ENCODE measurements at places on chromosomes 12 and 14. TPM values are rescaled to one million over a fixed set of nuclear protein-coding genes. Genes with fewer than 3 reads are reported as not detected.

DNA sequence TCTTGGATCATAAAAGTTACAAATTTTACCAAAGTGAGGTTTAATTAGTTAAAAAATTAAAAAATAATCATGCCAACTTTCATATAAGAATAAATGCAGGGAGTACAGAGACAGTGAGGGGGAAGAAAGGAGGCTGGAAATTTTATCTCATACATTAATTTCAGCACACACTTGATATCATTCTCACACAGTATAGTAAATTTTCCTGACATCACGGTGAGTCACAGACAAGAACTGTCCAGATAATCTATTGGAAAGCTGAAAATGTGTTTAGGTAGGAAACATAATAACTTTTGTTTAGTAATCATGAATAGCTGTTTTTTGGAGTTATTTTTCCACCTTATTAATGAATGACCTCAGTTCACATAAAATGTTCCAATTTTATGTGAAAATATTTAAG lies 1204.8 kb downstream of the GALC start:
- DNase-seq, result no peak

- no peak for DNase-seq
Observed at GRCh38 chr14:77327111-77327510, 6.3 kb downstream of the GSTZ1 start.

- no peak for DNase-seq
Observed at GRCh38 chr12:101039848-101040531, 170.0 kb downstream of the SLC5A8 start.

ACRBP gene
- polyA plus RNA-seq, result 5.5 TPM

AICDA gene
- polyA plus RNA-seq, result not detected

DNA sequence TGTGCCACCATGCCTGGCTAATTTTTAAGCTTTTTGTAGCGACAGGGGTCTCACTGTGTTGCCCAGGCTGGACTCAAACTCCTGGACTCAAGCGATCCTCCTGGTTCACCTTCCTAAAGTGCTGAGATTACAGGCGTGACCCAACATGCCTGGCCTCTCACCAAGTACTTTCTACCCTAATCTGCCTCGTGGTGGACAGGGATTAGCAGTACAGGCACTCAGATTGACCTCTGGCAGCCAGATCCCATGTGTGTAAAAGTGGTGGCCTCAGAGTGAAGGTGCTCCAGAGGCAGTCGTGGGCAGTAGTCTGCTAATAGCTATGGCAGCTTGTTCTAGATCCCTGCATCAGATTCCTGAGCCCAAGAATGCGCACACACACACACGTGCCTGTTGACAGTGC lies 30.9 kb downstream of the MTHFD1 start:
- DNase-seq, result no peak

ARF6 gene
- polyA plus RNA-seq, result 61.5 TPM

GDF11 gene
- 14.0 TPM for polyA plus RNA-seq

DNA sequence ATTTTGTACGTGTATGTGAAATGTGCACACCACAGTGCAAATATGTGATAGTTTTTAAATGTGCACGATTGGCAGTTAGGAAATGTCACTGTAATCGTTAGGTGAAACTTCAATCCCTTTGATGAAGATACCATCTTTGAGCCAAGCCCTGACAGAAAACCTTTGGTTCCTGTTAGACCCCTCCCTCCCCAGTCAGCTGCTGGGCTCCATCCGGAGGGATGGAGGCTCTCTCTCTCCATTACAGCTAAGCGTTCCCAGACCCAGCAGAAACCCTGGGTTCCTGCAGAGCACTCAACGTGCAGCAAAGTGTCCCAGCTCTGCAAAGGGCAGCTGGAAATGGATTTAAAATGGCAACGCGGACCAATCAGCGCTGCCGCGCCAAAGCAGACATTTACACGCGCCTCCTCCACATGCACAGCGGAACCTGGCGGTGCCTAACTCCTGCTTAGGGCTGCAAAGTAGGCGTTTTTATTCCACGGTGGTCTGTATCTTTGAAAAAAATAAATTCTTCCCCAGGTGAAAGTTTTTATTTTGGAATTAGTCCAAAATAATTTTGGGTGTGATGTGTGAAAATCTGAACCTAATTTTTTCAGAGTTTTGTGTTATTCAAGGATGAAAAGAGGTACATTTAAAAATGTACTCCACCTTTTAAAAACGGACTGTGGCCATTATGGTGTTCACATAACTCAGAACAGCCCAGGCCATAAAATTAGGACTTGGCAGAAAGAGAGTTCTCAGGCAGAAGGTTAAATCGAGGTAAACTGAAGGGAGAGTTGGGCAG lies 1.4 kb upstream of the HMGA2 start:
- no peak for DNase-seq

GOLGA5 gene
- 35.6 TPM for polyA plus RNA-seq

- DNase-seq, result no peak
Observed at GRCh38 chr14:78673845-78674244, 503.7 kb downstream of the NRXN3 start.

CCDC197 gene
- polyA plus RNA-seq, result not detected

SERPINA12 gene
- polyA plus RNA-seq, result not detected

TAS2R42 gene
- not detected for polyA plus RNA-seq

GRCh38 chr12:131795690-131796410 lies 32.3 kb upstream of the MMP17 start:
- DNase-seq, result peak; percentile 60

DNA sequence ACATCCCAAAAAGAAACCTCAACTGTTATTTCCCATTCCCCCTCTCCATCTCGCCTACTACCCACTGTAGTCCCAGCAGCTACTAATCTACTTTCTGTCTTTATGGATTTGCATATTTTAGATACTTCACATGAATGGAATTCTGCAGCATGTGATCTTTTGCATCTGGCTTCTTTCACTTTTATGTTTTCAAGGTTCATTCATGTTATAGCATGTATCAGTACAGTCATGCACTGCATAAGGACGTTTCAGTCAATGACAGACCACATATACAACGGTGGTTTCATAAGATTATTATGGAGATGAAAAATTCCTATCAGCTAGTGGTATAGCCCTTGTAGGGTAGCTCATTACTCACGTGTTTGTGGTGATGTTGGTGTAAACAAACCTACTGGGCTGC lies 24.5 kb downstream of the PCNX4 start:
- no peak for DNase-seq

GRCh38 chr14:43418324-43418723 lies 1088.8 kb downstream of the FSCB start:
- DNase-seq, result no peak

BMAL2 gene
- polyA plus RNA-seq, result 3.7 TPM

DNA sequence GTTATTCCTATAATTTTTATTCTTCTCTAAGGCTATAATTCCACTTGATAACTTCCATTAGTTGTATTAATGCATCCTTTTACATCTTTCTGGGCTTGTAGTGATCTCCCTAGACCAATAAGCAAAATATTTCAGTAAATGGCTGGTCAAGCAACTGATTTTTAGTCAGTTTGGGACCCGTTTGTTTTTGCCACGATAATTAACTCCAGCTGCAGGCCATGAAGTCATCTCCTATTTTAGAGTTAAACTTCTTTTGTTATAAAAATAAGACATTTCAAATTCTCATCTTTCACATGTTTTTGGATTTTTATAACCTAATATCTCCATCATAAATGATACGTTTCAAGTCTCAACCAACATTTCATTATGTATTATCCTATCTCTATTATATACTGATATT lies 49.4 kb downstream of the MAGOHB start:
- no peak for DNase-seq
